ENCODE measurements at places on chromosomes 16 and 17.
A peak's percentile ranks its signal among the peaks of the same experiment; 100 is the strongest.

DNA sequence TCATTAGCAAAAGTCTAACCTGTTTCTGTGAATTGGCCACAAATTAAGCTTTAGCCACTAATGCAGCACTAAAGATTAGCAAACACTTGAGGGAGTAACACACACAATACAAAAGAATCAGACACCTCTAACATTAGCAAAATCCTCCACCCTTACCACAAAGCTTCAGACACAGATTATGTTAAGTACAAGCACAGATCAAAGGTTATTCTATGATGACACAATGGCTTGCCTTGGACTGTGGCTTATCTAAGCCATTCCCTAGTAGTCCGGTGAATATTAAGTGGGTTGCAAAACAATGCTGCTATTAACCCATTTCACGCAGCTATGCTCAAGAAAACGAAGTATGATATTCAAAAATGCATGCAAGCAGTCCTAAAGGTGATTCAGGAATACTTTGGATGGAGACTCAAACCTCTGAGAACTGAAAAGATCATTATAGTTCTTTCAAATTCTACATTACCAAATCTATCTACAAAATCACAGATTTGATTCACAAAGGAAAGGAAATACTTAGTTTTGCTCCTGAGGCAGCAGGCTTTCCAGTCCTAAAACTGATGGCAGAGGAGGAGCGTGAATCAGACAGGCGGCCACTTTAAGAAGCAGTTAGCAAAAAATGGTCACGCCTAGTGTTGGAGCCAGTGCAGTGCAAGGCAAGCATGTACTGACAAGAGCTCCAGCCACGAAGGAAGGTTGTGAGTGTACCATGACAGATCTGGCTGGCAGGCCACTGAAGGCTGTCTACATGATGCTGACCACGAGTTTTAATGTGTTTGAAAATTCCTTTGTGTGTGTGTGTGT is 67.2 kb downstream of the PARN start:
- DNase-seq, result no peak

DNA sequence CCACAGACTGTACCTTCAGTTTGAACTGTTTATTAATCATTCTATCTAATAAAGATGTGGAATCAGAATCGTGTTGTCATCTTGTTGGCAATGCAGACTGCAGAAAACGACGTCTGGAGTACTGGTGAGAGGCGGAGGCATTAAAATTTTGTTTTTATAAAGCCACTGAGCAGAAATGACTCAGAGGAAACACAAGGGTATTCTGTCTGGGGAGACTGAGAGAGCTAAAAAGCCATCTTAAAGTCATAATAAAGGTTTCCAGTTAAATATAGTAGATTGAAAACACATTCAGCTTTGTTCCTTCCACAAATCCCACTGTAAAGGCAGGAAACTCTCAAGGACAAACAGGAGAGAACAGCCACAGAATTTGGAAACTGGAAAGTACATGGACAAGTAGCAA is 74.2 kb downstream of the CPPED1 start:
- DNase-seq, result no peak

GRCh38 chr17:13420418-13420826 is 181.3 kb downstream of the HS3ST3A1 start:
- no peak for DNase-seq

DNA sequence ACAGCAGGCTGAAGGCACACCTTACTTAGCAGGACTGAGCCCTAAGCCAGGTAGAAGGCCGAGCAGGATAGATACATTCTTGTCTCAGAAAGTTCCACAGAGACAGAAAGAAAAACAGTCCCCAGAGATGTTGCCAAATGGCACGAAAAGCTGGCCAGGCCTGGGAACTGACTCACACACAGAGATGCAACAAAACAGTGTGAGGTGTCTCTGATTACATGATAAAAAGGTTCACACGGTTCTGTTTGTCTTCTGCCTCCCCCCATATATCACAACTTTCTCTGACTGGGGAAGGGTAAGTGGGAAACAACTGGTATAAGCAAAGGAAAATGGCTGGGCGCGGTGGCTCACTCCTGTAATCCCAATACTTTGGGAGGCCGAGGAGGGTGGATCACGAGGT is 1.7 kb downstream of the WBP2 start:
- DNase-seq, result no peak

- no peak for DNase-seq
Measured at GRCh38 chr17:82021107-82021899, 1.4 kb downstream of the CENPX start.

DNA sequence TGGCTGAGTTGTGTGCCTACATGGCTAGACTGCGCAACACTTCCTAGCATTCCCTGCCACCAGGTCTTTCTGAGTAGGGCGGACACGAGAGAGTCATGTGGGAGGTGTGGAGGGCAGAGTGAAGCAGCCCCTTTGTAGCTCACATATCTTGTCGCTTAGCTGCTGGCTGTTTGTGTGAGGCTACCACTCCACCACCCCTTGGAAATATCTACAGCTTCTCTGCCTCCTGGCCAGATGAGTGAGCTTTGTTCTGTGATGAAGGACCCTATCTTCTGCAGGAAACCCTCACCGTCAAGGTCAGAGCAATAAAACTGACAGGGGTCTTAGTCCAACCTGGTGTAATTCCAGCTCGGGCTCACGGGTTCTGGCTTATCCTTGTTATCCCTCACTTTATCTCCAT is 232.1 kb upstream of the ASIC2 start:
- no peak for DNase-seq

DNA sequence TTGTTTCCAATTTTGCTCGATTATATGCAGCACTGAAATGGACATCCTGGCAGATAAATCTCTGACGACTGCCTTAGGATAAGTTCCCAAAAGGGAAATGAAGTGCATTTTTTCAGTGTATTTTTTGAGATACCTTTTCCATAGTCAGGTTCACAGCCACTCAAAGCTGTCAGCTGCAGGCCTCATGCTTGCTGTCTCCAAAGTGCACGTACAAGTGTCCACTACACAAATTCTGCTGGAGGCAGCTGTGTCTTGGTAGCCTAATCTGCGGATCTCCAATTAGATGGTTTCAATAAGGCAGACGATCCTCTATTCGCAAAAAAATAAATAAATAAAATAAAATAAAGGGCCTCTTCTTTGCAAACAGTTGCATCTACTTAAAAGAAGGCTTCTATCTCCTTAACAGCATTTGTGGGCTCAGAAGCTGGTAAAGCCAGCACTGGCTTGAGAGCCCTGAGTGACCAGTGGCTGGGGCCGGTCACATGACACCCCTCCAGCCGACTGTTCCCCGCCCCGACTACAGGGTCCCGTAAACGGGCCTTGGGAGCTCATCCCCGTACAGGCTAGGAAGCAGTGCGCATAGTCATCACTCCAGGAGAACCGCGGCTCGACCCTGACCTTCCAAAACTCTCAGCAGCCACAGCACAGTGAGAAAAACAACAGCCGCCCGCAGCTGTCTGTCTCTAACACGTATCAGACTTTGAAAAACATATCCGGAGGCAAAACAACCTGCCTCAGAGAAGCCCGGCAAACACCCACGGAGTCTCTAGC is 18.8 kb downstream of the RPH3AL start:
- DNase-seq, result no peak

DNA sequence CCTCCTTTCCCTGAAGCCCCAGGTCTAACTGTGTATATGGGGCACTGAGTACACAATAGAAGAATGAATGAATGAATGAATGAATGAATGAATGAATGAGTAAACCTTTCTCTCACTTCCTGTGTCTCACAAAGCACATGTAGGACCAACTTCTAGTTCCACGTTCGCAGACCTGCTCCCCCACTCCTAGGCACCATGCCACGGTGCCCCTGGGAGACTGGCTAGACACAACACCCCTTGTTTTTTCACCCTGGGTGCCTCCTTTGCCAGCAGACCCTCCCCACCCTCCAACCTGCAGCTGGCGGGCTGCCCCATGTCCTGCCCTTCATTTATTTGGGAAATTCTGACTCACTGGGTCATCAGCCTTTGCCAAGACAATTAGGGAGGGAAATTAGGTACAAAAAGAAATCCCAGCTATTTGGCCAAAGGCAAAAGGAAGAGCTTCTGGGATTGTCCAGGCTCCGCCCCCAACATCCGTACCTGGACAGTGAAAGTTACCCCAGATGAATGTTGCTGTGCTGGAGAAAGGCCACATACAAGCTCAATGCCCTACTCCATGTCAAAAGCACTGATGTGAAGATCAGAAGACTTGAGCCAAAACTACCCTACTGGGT is 7.7 kb downstream of the CES1 start:
- DNase-seq, result peak; percentile 28

- DNase-seq, result no peak
Measured at GRCh38 chr17:72934927-72935326, 157.6 kb downstream of the SLC39A11 start.

GRCh38 chr16:77171745-77172635 is 19.0 kb upstream of the MON1B start:
- DNase-seq, result no peak

- DNase-seq, result peak; percentile 21
Measured at GRCh38 chr17:5707482-5707881, 123.2 kb upstream of the NLRP1 start.

DNA sequence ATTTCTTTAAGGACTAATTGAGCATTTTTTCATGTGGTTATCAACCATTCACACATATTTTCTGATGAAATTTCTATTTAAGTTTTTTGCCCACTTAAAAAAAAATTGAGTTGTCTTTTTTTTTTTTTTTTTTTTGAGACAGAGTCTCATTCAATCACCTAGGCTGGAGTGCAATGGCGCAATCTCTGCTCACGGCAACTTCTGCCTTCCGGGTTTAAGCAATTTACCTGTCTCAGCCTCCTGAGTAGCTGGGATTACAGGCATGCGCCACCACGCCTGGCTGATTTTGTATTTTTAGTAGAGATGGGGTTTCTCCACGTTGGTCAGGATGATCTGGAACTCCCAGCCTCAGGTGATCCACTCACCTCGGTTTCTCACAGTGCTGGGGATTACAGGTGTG is 34.3 kb downstream of the RAB11FIP3 start:
- DNase-seq, result no peak

- no peak for DNase-seq
Measured at GRCh38 chr17:51372345-51373004, 112.1 kb downstream of the UTP18 start.

DNA sequence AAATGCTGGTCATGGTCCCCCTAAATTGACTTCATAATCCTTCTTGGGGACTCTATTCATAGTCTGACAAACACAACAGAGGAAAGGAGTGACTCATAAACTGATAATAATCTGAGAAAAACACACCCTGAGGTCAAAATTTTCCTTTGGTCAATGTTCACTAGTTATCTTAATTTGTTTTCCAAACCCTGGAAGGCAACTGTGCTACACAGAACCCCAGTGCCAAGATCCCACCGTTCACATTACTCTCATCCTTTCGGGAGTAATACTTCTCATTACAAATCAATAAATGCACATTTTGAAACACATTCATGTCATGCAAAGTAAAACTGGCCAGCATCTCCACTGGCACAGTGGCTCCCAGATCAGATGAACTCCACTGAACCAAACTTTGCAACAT is 23.2 kb downstream of the COIL start:
- DNase-seq, result no peak

DNA sequence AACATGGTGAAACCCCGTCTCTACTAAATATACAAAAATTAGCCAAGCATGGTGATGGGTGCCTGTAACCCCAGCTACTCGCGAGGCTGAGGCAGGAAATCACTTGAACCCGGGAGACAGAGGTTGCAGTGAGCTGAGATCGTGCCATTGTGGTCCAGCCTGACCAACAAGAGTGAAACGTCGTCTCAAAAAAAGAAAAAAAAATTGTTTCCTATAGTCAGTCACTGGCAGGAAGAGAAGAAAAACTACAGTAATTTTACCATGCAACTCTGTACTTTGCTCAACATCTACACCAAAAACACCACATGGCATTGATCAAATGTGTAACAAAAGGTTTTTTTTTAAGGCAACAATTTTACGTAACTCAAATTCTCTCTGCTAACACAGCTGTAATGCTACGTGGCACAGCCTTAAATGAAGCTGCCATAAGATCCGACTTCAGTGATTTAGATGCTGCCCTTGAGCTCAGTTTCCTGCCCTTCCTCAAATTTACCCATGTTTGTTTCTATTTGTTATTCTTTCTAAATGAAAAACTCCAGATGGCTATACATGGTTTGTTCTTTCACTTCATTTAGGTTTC is 40.2 kb downstream of the CNOT1 start:
- DNase-seq, result no peak

All from coronary artery (tissue), 2 donors.